Activated CD4-positive, CD25-positive, alpha-beta regulatory T cell treated with anti-CD3 and anti-CD28 coated beads, Interleukin-2, amount 50 U/mL, for 16 hours (primary cell): ENCODE measurements at places on chromosomes 2 and 18.

- no peak for DNase-seq
Measured at GRCh38 chr2:43005245-43005974, 213.0 kb upstream of the HAAO start.

GRCh38 chr2:219285894-219286425, 6.8 kb downstream of the DNAJB2 start:
- no peak for DNase-seq

- no peak for DNase-seq
Measured at GRCh38 chr2:186129767-186130581, 356.1 kb upstream of the ZC3H15 start.

DNA sequence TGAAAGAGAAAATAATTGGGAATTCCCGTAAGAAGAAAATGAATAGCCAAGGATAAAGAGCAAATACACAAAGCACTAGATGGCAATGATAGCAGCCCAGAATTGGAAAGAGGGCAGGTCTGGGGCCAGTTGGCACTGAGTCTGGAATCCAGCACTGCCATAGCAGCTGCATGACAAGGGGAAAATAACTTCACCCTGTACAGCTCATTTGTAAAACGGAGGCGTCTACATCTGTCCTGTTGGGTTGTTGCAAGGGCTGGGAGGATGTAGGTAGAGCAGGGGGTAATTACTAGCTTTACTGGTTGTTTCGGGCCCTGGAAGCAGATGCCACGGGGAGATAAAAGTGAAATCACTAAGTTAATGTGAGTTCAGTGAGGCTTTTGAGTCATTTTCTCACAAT, 110.0 kb upstream of the RASGRP3 start:
- no peak for DNase-seq

GRCh38 chr18:79625924-79626561, 53.6 kb upstream of the CTDP1 start:
- DNase-seq, result no peak

- no peak for DNase-seq
Measured at GRCh38 chr18:59124370-59124704, 15.3 kb upstream of the SEC11C start.

- no peak for DNase-seq
Measured at GRCh38 chr2:19667085-19667484, 234.7 kb downstream of the TTC32 start.

DNA sequence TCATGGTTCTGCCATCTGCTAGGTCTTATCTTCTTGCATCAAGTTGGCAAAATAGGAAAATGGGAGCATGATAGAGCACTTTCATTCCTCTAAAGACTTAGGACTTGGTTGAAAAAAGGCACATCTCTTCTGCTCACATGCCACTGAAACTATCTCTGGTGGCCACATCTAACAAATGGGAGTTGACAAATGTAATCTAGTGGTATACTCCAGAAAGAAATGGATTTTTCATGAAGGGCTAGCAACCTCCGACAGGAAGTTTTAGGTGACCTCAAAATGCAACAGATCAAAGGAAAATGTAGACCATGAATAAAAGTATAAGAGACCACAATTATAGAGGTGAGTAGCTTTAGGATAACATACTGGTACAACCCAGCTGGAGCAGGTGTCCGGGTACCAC, 224.1 kb downstream of the SETBP1 start:
- no peak for DNase-seq

- DNase-seq, result no peak
Measured at GRCh38 chr2:134411279-134411827, 157.5 kb downstream of the MGAT5 start.

DNA sequence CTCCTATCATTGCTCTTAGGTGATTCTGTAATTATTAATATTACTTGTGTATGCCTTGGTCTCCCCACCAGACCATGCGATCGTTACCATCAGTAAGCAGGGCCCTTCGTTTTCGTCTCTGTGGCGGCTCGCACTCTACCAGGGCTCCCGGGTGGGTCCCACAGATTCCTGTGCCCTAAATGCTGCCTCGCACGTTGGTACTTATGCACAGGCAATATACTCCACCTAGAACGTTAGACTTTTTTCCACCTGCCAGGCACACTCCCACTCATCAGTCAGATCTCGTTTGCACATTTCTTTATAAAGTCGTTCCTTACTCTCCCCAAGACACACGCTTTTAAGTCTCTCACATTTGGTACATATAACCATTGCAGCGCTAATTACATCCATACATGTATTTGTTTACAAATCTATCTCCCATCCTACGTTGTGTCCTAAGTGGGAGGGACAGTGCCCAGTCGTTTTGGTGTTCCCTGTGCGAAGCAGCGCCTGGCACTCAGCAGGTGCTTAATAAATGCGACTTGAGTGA, 901 bp downstream of the FEZ2 start:
- no peak for DNase-seq

DNA sequence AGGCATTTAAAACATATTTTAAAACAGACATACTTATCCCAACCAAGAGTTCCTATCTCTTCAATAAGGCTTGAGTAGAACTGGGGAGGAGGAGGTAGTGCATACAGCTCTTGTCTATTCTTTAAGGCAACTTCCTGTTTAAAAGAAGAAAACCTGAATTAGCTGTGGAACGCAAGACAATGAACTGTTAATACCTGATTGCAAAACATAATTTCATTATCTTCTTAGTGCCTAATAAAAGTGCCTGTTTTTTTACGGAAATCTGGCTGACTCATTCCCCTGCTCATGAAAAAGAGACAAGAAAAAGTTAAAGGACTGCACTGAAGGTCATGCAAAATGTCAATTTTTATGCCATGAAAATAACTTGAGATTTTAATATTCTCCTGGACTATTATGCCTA, 19.2 kb downstream of the FANCL start:
- DNase-seq, result no peak

DNA sequence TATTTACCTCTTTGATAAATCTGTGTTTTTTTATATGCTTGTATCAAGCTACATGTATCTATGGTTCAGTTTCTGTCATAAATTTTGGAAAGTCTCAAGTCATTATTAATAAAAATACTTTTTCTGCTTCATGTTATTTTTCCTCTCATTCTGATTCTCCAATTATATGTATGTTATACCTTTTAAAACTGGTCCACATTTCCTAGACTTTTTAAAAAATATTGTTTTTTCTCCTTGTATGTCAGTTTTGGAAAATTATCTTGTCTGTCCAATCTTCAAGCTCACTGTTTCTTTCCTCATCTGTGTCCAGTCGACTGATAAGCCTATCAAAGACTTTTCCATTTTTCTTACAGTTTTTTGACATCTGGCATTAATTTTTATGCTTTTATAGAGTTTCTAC, 253.4 kb downstream of the ASXL3 start:
- DNase-seq, result no peak

- no peak for DNase-seq
Measured at GRCh38 chr2:366706-367105, 78.8 kb upstream of the ALKAL2 start.

DNA sequence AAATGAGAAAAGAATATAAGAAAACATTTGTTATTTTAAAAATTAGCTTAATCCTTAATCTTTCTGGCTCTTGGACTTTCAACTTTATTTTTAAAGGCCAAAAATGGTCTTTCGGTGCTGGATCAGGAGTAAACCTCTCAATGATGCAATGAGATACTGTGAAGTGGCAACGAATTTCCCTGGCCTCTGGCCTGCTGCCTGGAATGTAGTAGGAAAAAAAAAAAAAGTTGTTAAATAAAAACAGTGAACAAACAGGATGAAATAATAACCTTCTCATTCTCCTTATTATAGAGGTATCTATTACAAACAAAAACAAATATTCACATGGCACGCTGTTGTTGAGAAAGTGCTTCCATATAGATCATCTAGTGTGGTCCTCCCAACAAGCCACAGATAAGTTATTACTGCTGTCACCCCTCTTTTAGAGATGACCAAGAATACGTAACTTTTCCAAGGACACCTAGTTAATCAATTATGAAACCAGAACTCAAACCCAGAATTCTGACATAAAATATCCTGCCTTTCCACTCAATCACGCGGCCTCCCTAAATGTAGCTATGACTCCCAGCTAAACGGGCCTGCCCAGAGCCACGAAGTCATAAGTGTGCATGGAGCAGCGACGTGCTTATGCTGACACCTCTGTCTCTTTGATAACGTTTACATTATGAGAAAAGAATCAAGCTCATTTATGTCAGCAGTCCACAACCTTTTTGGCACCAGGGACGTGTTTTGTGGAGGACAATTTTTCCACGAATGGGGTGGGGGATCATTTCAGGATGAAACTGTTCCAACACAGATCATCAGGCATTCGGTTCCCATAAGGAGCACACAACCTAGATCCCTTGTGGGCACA, 170.9 kb downstream of the BCL2 start:
- DNase-seq, result no peak

GRCh38 chr2:188664416-188664815, 309.8 kb upstream of the COL3A1 start:
- no peak for DNase-seq

DNA sequence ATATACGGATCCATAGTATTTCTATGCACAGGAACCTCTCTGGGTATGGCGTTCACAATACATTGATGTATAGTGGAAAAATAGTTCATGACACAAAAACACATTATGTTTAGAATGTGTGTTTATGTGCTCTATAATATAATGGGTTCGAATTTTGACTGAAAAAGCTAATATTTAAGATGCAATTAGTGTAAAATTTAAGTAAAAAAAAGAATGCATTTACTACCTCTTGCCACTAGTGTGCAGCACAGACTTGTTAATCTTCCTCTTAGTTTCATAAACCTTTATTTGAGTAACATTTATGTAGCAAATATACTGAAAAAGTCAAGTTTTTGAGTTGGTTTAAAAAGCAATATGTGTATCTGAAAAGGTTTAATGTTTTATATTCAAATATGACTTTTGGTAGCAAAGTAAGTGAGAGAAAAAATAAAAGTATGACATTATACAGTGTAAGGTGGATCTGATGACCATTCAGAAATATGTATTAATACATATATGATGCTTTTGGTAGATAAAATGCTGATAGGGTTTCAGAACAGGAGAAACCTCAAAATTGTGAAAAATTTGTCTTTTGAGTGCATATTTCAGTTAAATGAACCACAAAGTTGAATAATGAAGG, 49.4 kb downstream of the CCDC102B start:
- DNase-seq, result no peak
